ENCODE measurements at places on chromosomes 4 and X.

DNA sequence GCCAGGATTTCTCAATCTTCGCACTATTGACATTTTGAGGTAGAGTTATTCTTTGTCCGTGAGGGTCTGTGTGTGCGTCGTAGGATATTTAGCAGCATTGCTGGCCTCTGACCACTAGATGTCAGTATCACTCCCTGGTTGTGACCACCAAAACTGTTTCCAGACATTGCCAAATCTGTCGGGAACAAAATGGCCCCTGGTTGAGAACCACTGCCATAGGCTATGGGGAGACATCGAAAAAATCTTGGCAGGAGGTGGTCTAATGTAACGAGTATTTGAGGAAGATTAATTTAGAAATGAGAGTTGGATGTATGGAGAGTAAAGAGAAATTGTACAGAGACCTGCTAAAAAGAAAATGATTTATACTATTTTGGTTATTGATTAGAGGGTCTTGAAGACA, 108.4 kb downstream of the DOCK11 start:
- peak; percentile 69 for DNase-seq

DNA sequence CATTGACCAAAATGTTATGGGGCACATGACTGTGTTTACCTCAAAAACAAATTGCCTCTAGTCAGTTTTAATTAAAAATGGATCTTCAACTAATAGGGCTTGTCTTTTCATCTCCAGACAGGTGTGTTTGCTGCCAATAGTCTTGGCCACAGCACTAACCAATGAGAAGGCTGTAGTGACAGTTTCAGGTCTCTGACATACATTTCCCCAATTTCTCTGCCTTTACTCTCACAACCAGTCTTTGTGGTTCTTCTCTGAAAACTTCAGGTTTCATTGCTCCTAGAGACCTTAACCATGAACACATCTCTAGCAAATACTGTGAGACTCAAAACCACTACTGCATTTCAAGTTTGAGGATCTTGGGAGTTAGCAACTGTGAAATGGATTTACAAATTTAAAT, 3.5 kb upstream of the EDNRA start:
- DNase-seq, result no peak

DNA sequence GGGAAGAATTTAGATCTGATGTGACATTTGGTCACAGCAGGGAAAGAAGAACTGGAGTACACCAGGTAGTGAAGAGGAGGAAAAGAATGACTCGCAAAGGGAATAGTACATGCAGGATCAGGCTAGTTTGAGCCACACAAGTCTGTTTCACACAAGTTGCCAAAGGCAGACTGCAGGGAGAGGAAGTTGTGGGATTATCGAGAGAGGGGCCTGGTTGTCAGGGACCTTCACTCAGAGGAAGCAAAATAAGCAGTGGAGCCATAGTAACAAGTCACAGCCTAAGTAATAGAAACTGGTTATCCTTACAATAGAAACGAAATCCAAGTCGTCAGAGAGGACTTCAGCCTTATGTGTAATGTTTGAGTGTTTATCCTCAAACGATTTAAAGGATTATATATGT, 316.7 kb upstream of the HTR2C start:
- DNase-seq, result no peak

DNA sequence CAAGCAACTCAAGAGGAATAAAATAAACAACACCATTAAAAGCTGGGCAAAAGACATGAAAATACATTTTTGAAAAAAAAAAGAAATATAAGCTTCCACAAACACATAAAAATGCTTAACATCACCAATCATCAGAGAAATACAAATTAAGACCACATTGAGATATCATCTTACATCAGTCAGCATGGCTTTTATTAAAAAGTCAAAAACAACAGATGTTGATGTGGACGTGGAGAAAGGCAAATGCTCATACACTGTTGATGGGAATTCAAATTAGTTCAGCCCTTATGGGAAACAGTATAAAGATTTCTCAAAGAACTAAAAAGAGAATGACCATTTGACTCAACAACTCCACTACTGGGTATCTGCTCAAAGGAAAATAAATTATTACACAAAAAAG, 59.6 kb downstream of the STK32B start:
- DNase-seq, result no peak
